ENCODE measurements at places on chromosomes 6 and 20.
A peak's percentile ranks its signal among the peaks of the same experiment; 100 is the strongest.

DNA sequence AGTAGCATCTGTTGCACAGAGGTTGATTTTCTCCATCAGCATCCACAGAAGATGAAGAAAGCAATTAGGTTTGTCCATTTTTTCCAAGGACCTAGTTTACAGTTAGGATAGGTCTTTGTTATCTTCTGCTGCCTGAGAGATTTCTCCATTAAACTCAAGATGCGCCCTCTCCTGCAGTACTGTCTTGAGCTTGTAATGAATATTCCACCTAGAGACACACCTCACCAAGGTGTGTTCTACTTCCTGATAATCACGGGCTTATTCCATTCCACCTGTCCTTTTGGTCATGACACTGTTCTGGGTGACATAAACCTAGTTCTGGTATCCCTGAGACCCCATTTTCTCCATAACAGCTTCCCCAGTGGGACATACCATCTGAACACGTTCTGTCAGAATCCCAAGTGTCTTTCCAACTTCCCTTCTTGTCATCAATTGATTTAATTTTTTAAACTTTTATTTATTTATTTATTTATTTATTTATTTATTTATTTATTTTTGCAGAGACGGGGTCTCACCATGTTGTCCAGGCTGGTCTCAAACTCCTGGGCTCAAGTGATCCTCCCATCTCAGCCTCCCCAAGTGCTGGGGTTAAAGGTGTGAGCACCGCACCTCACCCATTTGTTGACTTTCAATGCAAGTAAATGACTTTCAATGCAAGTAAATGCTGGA is 75.6 kb upstream of the HS3ST5 start:
- DNase-seq, result no peak

DNA sequence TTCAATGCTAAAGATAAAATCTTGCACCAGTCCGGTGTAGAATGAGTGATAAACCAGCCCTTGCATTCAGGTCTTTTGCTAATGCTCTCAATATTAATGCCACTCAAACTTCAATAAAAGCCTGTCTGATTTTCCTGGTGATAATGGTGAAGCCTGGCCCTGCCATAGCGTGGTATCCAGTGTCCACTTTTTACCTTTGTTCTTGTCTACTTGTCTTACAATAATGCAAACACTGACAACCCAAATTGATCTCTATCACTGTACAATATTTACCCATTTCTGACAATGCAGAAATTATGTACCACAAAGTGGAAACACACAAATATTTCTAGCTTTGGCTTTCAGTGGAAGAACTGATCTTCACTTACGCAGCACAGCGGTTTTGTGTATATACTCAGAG is 189.1 kb downstream of the ZDHHC14 start:
- DNase-seq, result no peak

- DNase-seq, result peak; percentile 72
Observed at GRCh38 chr6:27237089-27237803, 10.3 kb upstream of the PRSS16 start.

DNA sequence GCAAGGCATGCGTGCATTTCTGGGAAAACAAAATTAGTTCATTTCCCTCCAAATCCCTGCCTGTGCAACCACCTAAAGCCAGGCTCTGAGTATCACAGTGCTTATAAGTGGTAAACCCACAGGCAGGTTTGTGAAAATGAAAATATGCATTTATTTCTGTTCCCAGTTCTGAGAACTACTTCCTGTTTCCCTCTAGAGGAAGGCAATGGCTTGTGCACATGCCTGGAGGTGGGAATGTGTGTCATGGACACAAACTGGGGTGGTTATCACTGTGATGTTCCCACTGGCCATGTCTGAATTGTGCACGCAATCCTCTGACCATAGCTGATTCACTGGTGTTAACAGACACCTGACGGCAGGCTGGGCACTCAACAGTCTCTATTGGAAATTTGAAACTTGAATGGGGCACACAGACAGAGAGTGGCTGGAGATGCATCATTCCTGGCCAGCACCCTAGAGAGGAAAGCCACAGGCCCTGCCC is 26.3 kb downstream of the FAM110A start:
- DNase-seq, result no peak

DNA sequence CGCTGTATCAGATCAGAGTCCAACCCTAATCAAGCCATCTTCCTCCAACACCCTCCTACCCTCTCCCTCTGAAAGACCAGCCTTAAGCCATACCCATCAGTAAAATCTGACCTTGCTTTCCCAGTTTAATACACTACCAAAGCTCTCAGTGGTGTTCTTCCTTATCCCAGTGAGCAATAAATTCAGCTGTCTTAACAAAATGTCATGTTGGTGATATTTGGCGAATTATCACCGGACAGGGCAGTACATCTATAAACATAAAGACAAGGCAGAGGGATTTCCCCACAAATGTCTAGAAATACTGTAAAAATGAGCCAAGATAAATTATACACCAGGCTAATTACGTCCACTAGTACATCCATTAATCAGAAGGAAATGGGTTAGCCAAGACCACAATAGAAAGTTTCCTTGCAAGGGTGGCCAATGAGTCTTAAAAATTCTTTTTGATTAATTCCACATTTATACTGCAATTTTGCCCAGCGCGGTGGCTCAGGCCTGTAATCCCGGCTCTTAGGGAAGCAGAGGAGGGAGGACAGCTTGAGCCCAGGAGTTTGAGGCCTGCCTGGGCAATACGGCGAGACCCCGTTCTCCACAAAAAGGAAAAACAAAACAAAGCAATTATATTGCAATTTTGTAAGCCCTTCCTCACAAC is 905 bp downstream of the RARS2 start:
- DNase-seq, result no peak

DNA sequence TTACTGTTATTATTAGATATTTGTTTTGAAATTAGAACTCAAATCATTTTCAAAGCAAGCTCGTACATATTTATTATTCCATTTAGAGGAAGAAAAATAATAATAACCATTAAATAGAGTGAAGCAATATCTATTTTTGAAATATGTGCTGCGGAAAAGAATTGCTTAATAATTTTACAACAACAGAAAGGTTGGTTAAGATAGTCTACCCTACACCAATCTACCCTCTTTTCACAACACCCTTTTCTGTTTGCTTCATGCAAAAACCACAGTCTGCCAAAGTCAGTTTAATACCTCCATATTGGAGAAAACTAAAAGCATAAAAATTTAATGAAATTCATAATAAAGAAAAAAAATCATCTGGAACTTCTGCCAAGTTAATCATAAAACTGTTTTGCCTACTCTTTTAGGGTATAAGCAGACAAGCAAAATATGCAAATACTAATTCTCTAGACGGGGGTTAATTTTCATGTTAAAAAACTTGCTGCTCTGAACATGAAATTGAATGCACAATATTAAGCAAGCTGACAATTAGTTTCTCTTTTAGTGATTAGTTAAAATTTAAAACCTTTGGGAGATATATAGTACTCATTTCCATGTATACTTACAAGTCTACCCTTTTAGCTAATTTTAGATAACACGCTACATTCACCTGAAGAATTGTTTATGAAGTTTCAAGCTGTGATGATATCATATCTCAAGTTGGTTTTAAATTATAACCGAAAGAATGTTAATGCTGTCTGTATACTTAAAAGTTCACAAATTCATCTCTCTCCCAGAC is 100.2 kb downstream of the AHI1 start:
- DNase-seq, result no peak
